ENCODE measurements at places on chromosomes 7 and 10.
A peak's percentile ranks its signal among the peaks of the same experiment; 100 is the strongest.

DNA sequence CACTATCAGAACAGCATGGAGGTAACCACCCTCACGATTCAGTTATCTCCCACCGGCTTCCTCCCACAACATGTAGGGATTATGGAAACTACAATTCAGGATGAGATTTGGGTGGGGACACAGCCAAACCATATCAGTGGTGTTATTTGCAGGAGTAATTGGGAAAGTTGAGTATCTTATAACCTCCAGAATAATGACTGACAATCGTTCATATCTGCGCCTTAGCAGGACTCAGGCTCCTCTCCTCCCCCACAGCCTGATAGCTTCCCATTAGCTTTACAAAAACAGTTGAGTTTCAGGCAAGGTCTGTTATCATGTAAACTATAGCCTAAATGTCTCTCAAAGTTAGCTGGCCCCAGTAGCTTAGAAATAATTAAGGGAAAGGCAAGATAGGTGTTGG is 3.4 kb upstream of the ERCC6 start:
- DNase-seq, result no peak

GRCh38 chr7:26420422-26421019 is 128.9 kb downstream of the SNX10 start:
- DNase-seq, result no peak

DNA sequence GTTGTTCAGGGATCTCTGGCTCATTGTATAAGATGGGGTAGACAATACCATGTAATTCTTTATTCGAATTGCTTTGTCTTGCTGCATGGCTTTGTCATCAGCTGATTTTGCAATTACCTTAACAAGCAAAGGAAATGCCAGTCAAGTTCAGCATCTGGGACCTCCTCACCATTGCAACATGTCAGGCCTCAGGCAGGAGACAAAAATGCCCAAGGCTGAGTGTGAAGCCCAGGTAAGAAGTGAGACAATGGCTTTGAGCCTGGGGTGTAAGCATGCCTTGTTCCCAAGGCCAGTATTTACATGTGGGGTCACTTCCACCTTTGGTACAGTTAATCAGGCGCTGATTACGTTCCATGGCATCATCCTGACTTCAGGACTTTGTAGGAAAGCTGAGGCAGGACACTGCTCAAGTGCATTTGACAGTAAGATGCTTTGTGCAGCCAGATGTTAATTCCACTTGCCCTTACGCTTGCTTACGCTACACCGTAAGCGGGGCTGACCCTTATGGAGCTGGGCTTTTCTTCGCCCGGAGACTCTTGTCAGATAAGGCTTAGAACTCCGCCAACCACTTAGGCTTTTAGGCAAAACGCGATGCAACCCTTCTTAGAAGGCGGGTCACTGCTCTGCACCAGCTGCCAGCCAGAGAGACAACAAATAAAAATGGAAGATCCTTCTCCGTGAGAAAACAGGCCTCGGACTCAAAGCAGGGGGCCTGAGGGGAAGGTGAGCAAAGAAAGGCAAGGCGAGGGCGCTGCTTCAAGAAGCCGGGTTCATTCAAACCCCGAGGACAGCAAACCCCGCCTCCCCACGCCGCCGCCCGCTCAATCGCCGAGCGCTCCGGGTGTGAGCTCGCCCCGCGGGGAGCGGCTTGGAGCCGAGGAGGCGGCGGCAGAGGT is 1.3 kb upstream of the SP4 start:
- no peak for DNase-seq

DNA sequence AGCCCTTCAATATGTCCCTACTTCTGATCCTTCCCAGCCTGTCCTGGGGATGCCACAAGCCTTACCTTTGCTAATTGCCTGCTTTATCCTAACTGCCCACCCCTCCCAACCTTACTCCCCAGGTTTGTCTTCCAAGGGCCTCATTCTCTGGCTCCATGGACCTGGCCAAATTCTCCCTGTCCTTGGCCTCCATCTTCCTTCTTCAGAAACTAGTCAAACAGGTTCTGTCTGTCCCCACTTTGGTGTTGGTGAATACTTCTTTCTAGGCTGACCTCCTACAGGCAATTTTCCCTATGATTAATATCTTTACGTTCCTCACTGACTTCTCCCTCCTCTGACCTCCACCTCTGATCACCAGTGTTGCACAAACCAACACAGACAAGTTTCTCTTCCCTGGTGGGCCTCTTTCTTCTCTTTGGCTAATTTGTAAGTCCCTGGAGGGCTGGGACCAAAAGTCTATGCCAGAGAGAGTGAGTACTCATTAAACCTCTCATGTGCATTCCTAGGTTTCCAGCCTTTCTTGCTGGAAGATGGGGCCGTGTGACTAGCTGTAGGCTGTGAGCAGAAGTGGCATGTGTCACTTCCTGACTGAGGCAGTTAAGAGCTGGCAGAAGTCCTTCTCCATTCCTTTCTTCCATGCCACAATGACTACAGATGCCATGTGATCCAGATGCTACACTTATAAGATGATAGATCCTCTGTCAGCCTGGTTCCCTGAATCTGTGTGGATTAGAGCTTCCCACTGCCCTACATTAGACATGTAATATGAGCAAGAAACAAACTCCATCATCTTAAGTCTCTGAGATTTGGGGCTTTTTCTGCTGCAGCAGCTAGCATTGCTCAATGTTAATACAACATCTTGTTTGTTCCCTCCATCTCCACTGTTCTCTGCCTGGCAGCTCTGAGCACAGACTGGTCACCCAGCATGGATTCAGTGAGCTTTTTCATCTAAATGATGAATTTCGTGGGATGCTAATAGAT is 382.7 kb downstream of the RPS24 start:
- DNase-seq, result no peak

DNA sequence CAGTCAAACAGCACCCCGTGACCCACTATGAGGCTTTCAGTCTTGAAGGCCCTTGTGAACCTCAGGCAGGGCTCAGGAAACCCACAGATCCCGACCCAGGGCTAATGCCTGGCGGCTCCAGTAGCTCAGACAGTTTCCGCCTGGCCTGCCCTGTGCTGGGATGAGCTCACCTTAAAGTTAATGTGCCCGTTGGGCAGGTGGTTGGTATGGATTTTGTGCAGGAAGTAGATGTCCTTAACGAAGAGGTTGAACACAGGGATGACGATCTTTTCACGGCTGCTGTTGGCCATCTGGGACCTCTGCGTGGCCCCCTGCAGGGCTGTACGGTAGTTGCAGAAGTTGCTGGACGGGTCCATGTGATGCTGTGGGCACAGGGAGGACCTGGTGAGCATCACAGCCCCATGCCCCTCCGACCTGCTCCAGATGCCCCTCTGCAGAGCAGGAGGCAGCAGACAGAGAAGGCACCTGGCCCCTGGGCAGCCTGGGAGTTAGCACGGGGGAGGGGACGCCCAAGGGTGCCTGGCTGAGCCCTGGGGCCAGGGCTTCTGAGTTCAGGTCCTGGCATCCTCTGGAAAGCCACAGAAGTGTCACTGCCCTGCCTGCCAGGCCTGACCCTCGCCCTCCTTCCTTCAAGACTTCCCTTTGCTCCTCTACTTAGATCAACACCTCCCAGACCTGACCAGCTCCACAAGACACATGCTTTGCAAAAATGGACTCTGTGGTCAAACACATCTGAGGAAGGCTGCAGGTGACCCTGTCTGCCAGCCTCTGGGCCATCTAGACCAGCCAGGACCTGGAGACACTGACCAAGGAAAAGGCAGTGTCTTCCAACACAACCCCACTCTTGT is 59.8 kb downstream of the CSGALNACT2 start:
- no peak for DNase-seq

DNA sequence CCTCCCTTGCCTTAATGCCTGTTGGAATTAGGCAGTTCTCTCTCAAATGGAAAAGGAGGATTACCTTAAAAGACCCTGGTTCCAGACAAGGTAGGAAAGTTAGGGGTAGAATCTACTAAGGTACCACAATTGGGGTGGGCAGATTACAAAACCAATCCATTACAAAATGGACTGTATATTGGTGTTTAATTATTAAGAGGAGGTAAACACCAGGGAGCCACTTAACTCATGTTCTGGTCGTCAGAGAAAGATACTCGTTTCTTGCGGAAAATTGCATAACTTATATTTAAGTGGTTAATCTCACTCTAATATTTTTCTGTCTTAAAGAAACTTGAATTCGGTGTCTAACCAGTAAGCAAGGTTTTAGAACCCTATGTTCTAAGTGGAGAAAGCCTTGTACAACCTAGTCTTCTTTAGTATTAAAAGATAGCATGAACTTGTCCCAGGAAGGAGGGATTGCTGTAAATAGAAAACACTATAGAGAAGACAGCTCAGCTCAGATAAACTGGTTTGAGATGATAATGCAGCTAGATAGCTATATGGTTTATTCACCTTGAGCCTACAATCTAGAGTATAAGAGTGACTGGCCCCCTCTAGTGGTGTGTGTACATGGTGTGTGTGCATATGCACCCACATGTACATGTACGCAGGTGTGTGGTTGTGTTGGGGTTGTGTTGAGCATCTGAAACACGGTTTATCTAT is 58.0 kb upstream of the STRIP2 start:
- peak; percentile 26 for DNase-seq

DNA sequence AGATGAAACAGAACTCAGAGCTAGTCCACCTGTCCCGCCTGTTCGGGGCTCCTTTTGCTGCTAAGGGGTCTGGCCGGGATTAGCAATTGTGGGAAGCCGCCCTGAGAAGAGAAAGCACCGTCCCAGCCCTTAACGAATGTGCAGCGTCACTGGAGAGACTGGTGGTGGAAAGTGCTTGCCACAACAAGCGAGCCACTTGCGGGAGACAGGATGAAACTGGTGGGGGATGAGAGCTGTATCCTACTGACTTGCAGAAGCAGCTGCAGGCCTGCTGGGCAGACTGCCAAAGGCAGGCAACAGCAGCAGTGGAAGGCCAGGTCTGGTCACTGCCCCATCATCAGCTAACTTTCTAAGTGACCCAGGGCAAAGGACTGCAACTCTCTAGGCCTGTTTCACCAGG is 95.4 kb downstream of the FAM53B start:
- DNase-seq, result no peak

DNA sequence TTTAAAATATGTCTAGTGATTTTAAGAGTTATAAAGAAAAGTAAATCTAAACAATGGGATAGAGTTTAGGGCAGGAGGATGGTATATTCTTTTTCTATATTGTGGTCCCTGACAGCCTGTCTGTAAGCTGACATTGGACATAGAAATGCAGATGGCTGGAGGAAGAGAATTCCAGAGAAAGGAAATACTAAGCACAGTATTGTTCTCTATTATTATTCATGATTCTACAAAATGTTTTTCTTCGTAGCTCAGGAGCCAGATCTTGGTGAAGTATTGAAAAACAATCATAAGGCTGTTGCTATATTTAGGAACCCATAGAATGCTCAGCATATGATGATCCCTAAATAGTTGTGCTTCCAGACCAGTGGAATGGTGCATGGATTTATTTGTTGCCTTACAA is 117.0 kb upstream of the FAM3C start:
- DNase-seq, result no peak

DNA sequence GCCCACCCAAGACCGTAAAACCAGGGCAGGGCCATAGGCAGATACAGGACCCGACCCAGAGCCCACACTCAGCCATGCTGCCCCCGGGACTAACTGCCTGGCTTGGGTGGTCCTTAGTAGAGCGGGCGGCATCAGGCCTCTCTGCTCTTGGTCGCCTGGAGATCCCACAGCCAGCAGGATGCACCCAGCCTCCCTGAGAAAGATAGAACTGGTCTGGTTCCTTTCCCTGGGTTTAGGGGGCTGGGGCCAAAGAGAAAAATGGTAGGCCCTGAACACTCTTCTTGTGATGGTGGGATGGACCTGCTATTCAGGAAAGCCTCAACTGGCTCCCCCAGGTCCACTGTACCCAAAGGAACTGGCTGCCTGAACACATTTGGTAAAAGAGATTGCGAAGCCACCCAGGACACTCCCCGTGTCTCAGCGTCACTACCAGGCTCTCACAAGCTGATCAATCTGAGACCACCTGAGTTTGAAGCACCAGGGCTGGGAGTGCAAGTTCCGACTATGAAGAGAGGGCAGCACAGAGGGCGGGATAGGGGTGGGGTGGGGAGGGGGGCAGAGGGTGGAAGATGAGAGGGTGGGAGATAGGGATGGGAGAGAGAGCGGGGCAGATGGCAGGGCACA is 591.5 kb downstream of the DNAJB6 start:
- no peak for DNase-seq

- DNase-seq, result no peak
These were observed 11.0 kb downstream of the TLL2 start for GRCh38 chr10:96502561-96503282.

DNA sequence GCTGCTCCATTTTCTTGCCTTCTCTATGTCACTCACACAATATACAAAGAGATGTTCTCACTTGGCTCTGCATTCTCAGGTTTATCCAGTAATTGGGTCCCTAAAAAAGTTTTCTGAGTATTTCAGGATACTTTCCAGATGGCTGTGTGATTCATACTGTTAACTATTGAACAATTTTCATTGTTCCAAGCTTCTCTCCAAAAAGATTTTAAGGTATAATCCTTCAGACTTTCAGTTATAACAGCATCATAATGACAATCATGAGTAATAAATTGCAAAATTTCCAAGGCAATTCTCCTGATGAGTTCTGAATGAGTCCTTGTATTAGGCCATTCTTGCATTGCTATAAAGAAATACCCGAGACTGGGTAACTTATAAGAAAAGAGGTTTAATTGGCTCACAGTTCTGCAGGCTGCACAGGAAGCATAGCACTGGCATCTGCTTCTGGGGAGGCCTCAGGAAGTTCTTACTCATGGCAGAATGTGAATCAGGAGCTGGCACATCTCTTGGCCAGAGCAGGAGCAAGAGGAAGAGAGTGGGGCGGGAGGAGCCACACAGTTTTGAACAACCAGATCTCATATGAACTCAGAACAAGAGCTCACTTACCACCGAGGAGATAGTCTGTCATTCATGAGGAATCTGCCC is 148.1 kb downstream of the SLC16A9 start:
- DNase-seq, result no peak

- DNase-seq, result no peak
These were observed 5.8 kb downstream of the LIPJ start for GRCh38 chr10:88592381-88592780.

- no peak for DNase-seq
These were observed 97.8 kb downstream of the CDK14 start for GRCh38 chr7:90693939-90694338.

DNA sequence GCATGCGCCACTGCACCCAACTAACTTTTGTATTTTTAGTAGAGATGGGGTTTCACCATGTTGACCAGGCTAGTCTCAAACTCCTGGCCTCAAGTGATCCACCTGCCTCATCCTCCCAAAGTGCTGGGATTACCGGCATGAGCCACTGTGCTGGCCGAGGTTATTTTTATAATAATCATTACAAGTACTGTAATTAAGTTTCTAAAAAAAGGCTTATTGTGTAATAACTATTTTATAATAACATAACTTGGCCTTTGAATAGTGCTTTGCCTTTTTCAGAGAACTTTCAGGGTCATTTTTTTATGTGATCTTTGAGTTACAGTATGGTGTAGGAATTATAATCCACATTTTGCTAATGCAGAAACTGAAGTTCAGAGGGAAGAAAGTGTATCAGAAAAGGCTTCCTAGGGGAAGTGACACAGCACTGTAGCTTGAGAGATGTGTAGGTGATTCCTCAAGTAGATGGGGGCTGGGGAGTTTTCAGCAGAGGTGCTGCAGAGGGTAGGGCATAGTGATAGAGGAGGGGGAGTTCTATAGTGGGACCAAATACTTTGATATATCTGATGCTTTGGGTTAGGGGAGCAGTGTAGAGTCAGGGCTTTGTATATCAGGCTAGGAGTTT is 9.2 kb upstream of the SYPL1 start:
- DNase-seq, result no peak

GRCh38 chr10:128109707-128110106 is 16.5 kb downstream of the MKI67 start:
- DNase-seq, result no peak

- DNase-seq, result peak; percentile 63
These were observed 98.0 kb downstream of the KAT6B start for GRCh38 chr10:74924251-74924963.

- no peak for DNase-seq
These were observed 33.6 kb downstream of the HIPK2 start for GRCh38 chr7:139743967-139744767.

GRCh38 chr7:116570306-116570705 is 45.5 kb downstream of the CAV1 start:
- no peak for DNase-seq
